Adipocyte (in vitro differentiated cells): ENCODE measurements at places on chromosomes 5 and 9.

GRCh38 chr5:138829341-138829740 lies 45.8 kb downstream of the LRRTM2 start:
- DNase-seq = no peak

DNA sequence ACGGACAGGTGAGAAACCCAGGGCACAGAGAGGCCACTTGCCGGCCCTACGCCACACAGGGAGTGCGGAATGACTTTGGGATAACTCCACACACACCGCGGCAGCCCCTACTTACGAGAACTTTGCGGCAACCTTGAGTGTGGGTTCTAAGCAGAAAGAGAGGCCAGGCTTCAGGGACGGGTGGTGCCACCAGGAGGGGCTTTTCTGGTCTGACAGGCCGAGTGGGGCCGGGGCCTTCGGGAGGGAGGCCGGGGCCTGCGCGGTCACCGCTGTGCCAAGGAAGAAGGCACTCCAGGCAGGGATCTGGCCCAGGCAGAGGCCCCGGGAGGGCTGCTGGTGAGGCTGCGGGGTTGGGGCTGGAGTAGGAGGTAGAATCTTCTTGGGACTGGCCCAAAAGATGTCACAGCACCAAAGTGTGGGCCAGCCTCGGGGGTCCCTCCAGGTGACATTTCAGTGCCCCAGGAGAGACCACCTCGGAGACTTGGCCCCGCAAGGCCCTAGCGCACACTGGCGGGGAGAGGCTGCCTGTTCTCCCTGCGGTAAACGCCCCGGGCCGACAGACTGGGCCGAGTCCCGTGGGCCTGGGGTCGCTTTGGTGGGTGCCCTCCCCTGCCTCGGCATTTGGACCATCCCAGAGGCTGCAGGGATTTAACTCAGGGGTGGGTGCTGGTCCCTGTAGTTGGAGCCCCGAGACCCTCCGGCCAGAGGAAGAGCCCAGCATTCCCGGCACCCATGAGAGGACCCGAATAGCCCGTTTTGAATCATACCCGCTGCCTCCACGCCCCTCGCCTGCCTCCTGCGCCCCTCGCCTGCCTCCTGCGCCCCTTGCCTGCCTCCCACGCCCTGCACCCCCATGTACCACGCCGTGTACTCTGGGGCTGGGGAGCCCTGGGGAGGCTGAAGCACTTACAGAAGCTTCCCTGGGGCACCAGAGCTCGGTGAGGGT lies 9.0 kb upstream of the RNU6ATAC start:
- DNase-seq = no peak

GRCh38 chr9:127707766-127708165 lies 978 bp downstream of the CFAP157 start:
- no peak for DNase-seq

DNA sequence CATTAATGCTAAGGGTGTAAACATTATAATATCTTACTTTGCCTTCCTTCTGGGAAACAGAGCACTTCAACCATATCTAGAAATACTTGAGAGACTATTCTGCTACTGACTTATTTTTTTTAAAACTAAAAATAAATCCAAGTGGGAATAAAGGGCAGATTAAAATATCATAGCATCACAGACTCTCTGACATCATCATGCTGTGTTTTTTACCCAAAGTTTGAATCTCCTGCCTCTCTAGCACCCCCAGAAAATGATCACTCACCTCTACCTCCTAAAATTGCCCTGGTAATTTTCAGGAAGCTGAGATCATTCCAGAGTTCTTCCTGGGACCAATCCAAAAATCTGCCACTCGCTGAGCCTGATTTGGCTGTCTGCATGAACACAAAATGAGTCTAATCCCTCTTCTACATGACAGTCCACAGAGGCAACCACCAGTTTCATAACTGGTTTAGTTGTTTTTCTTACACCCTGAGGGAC lies 813.8 kb upstream of the DMAC1 start:
- no peak for DNase-seq

- DNase-seq = no peak
These were observed 485.8 kb downstream of the BRINP1 start for GRCh38 chr9:118883411-118883810.

GRCh38 chr9:105073147-105073546 lies 145.2 kb upstream of the ABCA1 start:
- DNase-seq = no peak

GRCh38 chr9:2798423-2798822 lies 45.5 kb downstream of the PUM3 start:
- no peak for DNase-seq

- no peak for DNase-seq
These were observed 139.6 kb upstream of the PHYKPL start for GRCh38 chr5:178372142-178372571.
